ENCODE measurements at places on chromosomes 5 and 9.

DNA sequence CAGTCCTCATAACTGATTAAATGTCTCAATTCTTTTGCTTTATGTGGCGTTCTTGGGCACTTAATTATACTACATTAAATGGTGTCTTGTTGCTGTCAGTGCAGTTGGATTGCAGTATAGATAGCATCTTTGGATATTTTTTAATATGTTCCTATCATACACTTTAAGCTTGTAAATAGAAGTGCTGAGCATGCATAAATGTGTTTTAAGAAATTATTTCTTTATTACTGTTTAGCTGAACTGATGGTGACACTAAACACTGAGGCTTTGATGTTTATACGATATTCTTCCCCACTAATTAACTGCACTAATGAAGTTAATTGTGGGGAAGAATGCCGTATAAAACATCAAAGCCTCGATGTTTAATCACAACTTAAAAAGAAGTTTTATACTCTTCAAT lies 116.6 kb downstream of the TLE4 start:
- DNase-seq: no peak

DNA sequence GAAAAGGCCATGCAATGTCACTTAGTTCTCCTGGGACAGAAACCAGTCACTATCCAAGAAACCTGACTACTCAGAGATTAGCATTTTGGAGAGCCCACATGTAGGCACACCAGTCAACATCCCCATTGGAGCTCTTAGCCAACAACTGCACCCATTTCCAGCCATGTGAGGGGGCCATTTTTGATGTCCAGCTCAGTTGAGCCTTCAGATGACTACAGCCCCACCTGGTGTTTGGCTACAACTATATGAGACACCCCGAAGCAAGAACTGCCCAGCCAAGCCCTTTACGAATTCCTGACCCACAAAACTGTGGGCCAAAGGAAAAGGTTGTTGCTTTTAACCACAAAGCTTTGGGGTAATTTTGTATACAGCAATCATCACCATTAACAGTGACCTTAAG lies 300.1 kb downstream of the ASTN2 start:
- no peak for DNase-seq

GRCh38 chr9:18447541-18447940 lies 26.4 kb upstream of the ADAMTSL1 start:
- no peak for DNase-seq

DNA sequence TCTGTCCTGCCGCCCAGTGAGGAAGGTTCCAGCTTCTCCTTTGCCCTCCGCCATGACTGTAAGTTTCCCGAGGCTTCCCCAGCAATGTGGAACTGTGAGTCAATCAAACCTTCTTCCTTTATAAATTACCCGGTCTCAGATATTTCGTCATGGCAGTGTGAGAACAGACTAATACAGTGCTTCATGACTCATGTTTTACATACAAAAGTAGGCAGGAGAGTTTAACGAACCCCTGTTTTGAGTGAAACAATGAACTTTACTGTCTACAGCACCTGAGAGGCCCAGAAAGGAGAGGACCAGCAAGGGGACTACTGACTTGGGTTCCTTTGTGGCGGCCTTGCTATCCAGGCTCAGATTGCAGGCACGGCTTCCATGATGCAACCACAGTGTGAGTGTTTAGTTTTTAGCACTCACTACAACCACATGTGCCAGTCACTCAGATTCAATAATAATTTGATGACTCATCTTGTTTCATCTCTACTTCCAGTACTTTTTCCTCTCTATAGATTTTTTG lies 139.1 kb upstream of the CLINT1 start:
- no peak for DNase-seq

DNA sequence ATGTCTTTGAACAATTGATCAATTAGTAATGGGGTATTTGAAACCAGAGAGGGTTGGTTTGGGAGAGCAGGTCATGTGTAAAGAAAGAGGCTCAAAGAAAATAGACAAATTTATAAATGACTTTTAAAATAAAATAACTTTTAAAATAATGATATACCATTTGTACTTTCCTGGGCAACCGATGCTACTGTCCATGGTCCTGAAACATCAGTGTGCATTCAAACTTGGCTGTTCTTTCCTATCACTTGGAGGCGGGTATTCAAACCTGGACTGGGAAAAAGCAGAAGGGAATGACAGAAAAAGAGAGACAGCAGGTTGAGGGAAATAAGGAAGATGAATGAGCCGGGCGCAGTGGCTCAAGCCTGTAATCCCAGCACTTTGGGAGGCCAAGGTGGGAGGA lies 1446.4 kb upstream of the WWC1 start:
- DNase-seq: no peak

- DNase-seq: peak; percentile 21
Observed at GRCh38 chr5:152883066-152883775, 478.1 kb upstream of the NMUR2 start.

DNA sequence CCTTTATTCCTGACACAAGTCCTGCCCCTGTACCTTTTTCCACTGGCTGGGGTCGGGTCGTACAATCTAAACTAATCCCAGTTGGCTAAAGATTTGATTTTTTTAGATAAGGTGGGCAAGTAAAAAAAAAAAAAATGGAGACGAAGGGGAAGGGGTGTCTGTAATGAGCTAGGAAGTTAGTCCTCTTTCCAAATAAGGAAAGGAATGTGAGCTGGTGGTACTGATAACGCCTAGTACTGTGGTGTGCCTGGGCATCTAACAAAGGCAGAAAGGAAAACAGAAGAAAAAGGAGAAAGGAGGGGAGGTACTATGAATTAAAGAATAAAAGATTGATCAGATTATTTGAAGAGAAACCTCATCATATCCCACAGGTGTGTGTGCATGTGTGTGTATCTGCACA lies 21.3 kb downstream of the PRDM9 start:
- DNase-seq: no peak

DNA sequence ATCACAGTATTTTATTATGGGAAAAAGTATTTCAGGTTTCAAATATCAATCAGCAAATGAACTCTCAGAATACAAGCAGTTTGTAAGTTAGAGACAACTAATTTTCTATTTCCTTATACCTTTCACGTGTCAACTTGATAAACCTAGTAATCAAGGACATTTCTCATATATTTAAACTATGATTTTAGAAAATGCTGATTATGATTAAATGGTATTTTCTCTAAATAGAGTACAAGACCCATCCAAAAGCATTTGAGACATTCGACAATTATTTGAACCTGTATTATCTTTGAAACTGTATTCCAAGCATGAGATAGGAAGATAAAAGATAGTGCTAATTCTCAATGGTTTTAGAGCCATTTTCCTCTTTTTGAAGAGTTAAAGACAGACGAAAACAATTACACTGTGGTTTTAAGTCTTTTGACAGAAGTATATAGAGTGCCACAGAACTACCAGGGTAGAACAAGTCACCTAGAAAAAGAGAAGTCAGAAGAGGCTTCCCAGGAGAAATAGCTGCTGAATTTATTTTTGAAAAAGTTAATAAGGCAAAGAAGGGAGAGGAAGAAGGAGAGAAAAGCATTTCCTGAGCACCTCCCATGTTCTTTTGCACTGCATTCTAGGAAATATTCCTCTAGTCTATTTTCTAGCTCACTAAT lies 5.6 kb downstream of the MEIKIN start:
- no peak for DNase-seq

DNA sequence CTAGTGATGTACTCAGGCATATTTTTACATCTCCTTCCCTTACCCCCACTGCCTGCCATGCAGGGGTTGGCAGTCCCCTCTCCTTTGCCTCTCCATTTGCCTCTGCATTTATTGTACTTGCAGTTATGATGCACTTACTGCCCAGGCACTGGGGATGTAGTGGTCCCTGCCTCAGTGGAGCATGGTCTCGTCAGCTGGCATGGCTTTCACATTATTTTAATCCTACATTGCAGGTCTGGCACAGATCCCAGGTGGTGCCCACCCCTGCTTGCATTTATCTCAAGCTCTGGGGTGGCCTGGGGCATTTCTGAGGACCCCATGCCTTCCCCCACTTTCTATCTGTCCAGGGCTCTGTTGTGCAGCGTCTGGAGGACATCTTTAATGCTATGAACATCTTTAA lies 23.2 kb upstream of the PITX1 start:
- no peak for DNase-seq

- DNase-seq: no peak
Observed at GRCh38 chr5:35319333-35320002, 89.2 kb upstream of the PRLR start.

DNA sequence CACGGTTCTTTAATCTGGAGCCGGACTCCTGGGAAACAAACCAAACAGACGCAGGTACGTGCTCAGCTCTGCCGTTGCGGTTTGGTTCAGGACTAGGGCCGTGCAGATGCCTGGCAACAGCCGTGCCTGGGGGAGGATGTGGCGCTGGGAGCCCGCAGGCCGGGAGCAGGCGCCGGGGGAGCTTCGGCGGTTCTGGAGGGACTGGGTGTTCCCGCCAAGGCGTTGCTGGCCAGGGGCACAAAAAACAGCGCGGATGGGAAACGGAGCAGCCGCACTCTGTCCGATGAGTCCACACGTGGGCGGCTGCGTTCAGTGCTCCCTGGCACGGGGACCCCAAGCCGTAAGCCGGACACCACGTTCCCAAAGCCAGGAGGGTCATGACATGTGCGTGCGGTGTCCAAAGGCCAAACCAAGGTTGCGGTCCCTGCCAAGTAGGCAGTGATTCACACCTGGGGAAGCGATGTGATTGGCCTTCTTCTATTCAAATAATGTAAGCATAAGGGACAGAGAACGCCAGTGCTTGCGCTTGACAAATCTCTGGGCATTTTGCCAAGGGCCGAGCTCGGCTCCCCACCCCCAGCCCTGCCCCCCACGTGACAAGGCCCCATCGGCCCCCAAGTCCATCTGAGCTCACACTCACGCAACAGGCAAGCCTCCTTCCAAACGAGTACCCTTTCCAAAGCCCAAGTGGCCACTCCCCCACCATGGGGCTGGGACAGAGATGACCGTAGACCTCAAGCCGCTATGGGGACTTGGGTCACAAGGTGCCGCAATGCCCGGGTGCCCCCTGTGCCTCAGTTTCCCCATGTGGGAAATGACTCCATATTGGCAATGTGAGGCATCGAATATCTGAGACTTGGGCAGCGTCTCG lies 49.7 kb upstream of the NKD2 start:
- no peak for DNase-seq

GRCh38 chr5:83931969-83932368 lies 211.3 kb upstream of the HAPLN1 start:
- DNase-seq: no peak

DNA sequence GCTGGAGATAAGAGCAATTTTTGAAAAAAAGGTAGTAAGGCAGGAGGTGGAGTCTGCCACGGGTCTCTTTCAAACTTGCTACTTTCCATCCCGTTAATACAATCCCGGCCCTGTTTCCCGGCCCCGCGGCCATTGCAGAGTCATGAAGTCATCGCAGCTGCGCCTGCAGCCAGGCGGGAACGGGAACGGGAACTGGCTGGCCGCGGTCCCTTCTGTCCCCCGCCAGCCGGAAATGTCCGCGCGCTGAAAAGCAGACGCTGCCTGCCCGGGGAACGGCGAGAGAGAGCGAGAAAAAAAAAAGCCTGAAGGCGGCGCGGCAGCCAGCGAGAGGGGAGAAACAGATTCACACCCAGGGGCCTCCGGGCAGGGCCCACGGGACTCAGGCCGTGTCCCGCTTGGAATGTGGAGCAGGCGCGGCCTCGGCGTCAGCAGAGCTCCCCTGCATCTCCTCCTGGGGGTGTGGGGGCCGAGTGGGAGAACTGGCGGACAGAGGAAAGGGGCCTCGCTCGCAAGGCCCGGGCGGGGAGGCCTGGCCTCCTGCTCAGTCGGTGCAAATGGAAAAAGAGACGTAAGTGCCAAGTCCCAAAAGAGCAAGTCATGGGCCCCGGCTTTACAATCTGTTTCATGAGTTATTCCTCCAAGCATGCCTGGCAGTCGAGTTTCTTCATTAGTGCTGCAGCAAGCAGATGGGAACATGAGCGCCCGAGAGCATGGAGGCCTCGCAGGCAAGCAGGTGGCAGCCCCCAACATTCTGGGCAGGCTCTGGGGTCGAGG lies 201.2 kb upstream of the GAS1 start:
- DNase-seq: no peak

GRCh38 chr5:5289537-5289936 lies 132.9 kb upstream of the ICE1 start:
- DNase-seq: no peak

GRCh38 chr9:124889006-124889405 lies 27.1 kb downstream of the ARPC5L start:
- DNase-seq: no peak

GRCh38 chr9:130262771-130263170 lies 2.8 kb upstream of the HMCN2 start:
- DNase-seq: no peak

GRCh38 chr5:126754609-126755008 lies 22.3 kb upstream of the LMNB1 start:
- no peak for DNase-seq

DNA sequence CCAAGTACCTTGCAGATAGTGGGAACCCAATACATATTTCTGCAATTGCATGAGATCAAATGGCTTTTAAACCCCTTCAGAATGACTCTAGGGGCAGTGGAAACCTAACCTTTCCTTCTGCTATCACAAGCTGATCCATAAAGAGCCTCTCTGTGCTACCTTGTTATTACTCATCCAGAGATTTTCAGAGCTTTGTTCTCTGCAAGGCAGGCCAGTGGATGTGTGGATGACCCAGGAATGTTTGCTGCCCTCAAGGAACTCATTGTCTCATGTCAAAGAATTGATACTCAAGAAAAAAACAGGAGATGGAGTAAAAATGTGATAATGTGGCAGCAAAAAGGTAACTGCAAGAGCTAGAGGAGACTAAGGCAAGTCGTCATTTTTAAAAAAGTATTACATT lies 164.1 kb downstream of the HMHB1 start:
- no peak for DNase-seq

DNA sequence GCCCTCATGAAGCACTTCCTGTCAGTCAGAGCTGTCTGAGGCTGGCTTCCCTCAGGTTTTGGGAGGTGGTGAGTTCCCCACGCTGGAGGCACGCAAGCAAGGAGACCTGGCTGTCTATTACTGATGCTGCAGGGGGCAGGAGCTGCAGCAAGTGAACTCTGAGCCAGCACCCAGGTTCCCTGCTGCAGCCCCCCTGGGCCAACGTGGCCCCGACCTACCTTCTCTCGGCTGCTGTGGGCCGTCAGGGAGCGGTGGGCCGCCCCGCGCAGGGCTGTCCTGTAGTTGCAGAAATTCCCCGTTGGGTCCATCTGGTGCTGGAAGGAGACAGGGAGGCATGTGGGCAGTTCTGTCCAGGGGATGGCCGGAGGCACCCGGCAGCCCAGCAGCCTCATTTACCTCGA lies 46.8 kb upstream of the RNF130 start:
- DNase-seq: no peak

- DNase-seq: no peak
Observed at GRCh38 chr5:125214080-125214479, 467.6 kb upstream of the ZNF608 start.

DNA sequence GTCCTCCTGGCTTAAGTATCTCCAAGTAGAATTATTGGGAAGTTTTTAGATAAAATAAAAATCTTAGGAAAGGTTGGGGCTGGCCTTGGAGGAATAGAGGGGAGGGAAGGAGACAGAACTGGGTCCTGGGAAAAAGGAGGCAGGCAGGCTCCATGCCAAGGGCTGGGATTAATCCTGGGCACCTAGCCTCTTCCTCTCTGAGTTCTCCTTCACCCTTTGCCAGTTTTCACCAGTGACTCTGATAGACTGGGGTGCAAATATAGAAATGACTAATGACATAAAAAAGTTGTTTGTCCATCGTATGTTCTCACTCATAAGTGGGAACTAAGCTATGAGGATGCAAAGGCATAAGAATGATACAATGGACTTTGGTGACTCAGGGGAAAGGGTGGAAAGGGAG lies 81.9 kb downstream of the RMI1 start:
- no peak for DNase-seq

GRCh38 chr5:148107608-148108007 lies 43.8 kb downstream of the SPINK5 start:
- no peak for DNase-seq
